ENCODE measurements at places on chromosomes 3 and 15.

DNA sequence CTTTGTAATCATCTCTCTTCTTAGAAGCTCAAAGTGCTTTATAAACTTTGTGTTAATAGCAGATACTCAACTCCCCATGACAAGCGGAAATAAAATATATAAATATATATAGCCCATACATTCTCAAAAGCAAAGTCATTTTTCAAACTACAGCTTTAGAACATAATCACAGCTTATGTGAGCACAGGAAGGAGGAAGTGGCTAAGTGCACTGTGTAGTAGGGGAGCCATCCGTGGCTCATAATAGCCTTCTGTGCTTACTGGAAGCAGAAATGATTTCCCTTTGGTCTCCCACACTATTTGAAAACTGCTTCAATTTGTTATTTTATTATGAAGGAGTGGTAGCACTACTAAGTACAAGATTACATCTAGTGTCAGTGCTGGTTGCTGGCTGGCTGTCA lies 151.4 kb upstream of the ARL6 start:
- no peak for DNase-seq

GRCh38 chr3:88267441-88267840 lies 117.7 kb downstream of the C3orf38 start:
- DNase-seq, result no peak

DNA sequence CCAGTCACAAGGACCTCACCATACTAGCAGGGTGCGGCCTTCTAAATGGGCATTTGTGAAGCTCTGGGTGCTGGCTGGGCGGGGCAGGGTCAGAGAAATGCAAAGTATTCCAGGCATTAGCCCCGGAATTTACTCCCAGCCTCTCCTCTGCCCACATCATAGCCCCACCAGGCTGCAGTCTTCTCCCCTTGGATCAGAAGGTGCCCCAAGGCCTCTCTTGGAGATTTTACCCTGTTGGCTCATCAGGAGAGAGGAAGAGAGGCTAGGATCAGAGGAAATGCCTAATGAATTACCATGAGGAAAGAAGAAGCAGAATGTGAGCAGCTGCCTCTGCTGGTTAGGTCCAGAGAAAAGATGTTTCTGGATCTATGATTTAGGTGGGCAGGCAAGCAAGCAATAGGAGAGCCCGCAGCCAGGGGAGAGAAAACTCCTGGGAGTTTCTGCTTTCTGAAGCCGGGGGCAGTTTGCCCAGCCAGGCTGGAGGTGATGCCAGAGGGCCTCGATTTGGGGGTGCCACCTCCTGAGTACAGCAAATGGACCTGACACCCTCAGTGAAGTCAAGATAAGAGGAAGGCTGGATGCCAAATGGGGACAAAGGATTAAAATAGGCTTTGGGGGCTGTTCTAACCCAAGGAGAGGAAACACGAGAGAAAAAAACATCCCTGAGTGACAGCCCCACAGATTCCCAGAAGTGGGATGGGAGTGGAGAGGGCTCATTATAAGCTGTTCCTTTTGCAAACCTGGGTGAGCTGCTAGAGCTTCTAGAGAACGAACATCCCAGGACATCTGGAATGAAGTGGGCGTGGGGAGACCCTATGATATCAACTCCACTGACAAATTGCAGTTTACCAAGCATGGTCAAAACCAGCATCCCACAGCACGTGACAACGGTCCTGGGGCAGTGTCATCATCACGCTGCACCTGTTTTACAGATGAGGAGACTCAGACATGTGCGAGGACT lies 65.4 kb downstream of the BDH1 start:
- DNase-seq, result no peak

GRCh38 chr3:197363553-197364409 lies 65.4 kb upstream of the DLG1 start:
- no peak for DNase-seq
